Vagina (tissue), 2 donors: ENCODE measurements at places on chromosomes 16 and 17.
A peak's percentile ranks its signal among the peaks of the same experiment; 100 is the strongest.

DNA sequence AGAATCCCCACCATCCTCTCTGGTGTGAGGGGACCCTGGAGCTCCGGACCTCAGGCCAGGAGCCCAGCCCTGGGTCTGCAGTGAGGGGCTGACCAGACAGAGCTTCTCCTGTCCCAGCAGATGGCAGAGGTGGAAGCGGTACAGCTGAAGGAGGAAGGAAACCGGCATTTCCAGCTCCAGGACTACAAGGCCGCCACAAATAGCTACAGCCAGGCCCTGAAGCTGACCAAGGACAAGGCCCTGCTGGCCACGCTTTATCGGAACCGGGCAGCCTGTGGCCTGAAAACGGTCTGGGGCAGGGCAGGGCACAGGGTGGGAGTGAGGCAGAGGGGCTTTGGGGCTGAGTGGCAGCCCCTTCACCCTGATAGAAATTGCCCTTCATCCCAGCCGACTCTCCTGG lies 527 bp downstream of the UNC45B start:
- DNase-seq, result no peak

DNA sequence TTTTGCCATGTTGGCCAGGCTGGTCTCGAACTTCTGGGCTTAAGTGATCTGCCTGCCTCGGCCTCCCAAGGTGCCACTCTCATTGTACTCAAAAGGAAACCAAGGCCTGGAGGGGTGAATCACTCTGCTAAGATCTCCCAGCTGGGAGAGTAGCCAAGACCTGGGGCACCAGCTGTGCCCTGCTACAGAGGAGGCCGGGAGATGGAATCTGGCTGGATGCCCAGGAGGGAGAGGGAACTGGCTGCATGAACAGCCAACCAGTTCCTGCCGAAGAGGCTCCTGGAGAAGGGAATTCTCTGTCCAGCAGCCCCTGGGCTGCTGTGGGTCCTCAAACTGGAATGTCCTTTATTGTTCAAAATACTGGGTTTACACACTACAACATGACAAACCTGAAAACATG lies 238.7 kb upstream of the CIBAR2 start:
- no peak for DNase-seq

DNA sequence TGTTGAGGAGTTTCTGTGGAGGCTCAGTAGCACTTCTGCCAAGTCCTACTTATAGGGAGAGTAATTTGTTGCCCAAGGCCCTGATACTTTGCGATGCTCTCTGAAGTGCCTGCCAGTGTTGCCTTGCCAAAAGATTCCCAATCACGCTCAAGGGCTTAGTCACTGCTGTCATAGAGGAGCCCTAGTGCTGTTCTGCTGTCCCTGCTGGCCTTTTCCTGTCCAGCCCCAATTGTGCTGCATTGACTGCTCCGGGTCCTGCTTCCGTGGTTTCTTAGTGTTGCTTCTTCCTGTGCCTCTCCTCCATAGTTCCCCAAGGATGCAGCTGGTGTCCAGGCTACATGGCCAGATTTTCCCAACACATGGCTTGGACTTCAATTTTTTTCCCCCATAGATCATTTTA lies 13.9 kb downstream of the NUP93 start:
- no peak for DNase-seq

GRCh38 chr16:71895679-71896365 lies 491 bp downstream of the IST1 start:
- DNase-seq, result peak; percentile 86

- no peak for DNase-seq
Measured at GRCh38 chr16:57609541-57610401, 18.7 kb upstream of the ADGRG1 start.

DNA sequence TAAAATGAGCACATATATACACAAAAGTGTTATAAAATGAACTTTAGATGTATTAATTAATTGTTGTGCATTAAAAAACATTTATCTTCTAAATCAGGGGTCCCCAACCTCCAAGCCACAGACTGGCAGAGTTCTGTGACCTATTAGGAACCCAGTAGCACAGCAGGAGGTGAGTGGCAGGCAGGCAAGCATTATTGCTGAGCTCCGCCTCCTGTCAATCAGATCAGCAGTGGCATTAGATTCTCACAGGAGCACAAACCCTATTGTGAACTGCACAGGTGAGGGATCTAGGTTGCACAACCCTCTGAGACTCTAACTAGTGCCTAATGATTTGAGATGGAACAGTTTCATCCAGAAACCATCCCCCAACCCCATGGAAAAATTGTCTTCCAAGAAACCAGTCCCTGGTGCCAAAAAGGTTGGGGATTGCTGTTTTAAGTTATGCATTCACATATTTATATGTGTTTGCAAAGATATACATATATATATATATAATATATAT lies 583.7 kb downstream of the KCNJ2 start:
- DNase-seq, result no peak

- DNase-seq, result no peak
Measured at GRCh38 chr17:65027305-65027704, 29.2 kb downstream of the GNA13 start.

GRCh38 chr16:14627078-14627477 lies 3.0 kb downstream of the PARN start:
- no peak for DNase-seq

DNA sequence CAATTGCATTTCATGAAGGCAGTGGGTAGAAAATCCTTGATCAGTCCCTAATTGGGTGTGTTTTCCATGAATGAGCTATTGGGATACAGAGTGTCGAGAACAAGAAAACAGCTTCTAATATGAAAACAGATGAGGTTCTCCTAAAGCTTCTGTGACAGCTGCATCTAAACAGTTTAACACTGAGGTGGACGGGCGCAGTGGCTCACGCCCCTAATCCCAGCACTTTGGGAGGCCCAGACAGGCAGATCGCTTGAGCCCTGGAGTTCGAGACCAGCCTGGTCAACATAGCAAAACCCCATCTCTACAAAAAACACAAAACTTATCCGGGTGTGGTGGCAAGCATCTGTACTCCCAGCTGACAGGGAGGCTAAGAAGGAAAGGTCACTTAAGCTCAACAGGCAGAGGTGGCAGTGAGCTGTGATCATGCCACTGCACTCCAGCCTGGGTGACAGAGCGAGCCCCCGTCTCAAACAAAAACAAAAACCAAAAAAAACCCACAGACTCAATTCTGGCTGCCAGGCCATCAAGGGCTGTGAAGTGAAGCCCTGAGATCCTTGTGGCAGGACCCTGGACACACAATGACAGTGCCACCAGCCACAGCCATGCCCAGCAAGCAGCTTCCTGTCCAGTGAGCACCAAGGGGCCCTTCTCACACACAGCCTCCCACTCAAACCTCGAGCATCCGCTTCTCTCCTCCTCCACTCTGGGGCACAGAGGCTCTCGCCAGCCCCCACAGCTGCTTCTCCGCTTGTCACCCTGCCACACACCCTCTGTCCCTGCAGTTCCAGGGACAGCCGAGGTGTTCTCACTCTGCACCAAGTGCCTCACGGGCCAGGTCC lies 44.0 kb downstream of the ANKRD11 start:
- DNase-seq, result no peak

- DNase-seq, result no peak
Measured at GRCh38 chr16:57025941-57026777, 36.8 kb downstream of the NLRC5 start.

DNA sequence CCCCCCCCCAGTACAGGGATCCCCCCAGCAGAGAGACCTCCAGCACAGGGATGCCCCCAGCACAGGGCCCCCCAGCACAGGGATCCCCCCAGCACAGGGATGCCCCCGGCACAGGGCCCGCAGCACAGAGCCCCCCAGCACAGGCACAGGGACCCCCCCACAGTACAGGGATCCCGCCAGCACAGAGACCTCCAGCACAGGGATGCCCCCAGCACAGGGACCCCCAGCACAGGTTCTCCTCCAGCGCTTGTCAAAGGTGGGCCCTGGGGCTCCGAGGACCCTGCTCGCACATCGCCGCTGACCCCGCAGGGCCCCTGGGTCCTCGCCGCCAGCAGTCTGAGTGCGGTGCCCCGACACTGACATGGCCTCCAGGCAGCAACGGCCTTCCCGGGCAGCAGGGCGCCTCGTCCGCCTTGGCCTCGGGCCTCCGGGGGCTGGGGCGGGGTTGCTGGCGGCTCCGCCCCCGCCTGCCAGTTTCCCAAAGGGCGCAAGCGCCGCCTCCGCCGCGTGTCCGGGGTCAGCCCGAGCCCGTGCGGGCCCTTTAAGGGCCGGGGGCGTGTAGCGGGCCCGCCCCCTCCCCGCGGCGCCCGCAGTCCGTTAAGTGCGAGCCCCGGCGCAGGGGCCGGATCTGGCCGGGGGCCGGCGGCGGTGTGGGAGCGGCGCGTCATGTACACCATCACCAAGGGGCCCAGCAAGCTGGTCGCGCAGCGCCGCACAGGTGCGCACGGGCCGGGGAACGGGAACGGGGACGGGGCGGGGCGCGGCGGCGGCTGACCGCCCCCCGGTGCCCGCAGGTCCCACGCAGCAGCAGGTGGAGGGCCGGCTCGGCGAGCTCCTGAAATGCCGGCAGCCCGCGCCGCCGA lies at the start of gene MCRIP2:
MCRIP2 (plus strand) TSS at position 503 of the 863 bp plus-strand sequence; CDS start at position 667, 164 bp downstream.
- no peak for DNase-seq

DNA sequence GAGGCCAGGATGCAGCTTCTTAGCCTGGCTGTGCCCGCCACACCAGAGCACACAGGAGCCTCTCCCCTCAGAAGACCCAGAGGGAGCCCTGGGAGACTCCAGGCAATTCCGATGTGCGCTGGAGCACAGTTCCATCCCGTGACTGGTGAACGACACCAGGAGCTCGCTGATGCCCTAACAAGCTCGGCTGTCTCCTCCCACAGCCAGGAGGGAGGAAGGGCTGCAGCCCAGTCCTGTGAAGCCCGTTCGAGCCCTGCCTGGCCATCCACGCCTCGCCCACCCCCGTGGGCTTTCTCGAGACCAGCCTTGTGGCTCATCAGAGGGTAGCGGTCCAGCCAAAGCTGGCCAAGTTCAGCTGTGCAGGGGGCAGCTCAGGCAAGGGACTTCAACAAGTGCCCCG lies 21.8 kb upstream of the RASD1 start:
- DNase-seq, result no peak

GRCh38 chr17:80730739-80731138 lies 186.1 kb downstream of the RPTOR start:
- no peak for DNase-seq

- no peak for DNase-seq
Measured at GRCh38 chr16:29988346-29989075, 6.9 kb downstream of the HIRIP3 start.

DNA sequence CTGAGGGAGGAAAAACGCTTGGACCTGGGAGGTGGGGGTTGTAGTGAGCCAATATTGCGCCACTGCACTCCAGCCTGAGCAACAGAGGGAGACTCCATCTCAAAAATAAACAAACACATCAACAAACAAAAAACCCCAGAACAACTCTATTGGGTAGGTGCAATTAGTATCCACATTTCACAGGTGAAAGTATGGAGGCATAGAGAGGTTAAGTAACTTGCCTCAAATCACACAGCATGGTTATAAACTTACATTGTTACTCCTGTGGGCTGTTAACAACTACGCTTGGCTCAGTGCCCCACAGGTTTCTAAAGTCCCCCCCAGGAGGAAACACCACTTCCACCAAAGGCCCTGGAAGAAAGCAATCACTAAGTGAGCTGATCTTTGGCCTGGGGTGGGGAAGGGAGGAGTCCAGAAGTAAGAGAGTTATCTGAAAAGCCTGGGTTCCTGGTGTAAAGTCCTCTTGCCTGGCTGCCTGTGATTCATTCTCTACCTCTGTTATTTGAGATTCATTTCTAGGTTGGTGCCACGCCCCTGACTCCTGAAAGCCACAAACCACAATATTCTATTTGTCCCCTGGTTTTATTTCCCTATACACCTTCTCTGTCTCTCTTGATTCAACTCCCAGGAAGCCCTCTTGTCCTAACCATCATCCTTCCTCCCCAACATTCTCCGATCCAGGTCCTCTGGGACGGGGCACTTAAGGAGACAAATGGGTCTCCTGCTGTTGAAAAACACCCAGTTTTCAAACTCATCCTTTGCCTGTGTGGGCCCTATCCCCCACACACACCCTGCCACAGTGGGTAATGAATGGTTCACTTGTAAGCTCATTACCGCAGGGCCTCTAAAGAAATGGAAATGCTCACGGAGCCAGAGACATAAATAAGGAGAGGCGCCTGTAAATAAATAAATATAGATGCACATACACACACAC lies 195.4 kb downstream of the XYLT1 start:
- no peak for DNase-seq

GRCh38 chr17:73189417-73190099 lies 3.3 kb upstream of the COG1 start:
- DNase-seq, result no peak
